Glomerular endothelial cell (primary cell): ENCODE measurements at places on chromosomes 7 and 10. TPM values are rescaled to one million over a fixed set of nuclear protein-coding genes. Genes with fewer than 3 reads are reported as not detected.
A peak's percentile ranks its signal among the peaks of the same experiment; 100 is the strongest.

DNA sequence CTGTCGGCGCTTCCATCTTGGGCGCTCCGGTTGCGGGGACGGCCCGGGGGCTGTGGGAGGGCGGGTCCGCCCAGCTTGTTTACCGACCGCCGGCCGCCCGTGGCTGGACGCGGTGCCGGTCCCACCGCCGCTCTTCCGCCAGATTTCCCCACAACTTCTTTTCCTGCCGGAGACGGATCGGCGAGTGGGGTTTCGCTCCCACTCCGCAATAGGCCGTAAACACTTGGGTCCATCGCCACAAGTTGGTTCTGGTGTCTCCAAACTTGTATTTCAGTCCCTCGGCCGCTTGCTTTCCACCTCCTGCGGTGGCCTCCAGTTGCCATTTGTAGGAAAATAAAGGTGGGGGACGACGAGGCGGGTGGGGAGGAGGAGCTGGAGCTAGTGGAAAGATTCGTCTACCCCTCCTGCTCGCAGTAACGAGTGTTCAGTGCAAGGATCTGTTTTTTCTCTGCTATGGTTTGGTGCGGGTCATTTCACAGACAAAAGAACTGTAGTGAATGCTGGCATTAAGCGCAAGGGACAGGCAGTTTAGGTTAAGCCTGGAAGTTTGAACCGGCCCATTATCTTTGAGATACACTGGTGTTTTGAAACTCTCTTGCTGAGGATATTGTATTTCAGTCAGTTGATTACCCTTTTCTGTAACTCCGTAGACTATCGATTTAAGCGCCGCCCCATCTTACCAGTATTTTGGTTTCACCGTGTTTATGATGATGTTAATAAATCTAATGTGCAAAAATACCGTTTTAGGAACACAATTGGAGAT, 24.3 kb upstream of the ZRANB1 start:
- DNase-seq, result peak; percentile 10

SH2D4B gene
- total RNA-seq, result 0.23 TPM in 1 of 2 replicates, not detected in the other

GRCh38 chr7:1944619-1945210, 274.6 kb downstream of the ELFN1 start:
- no peak for DNase-seq

EPO gene
- not detected in 2 replicates for total RNA-seq

- peak; percentile 16 for DNase-seq
Measured at GRCh38 chr10:3777981-3778691, 6.9 kb downstream of the KLF6 start.

DNA sequence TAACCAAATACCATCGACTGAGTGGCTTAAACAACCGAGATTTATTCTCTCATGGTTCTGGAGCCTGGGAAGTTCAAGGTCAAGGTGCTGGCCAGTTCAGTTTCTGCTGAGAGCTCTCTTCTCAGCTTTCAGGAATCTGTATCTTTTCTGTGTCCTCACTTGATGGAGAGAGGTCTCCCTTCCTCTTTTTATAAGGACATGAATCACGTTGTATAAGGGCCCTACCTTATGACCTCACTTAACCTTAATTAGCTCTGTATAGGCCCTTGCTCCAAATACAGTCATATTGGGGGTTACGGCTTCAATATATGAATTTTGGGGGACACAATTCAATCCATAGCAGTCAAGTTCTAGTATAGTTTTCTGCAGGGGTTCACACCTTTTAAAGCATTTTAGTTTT, 135.2 kb upstream of the ADO start:
- no peak for DNase-seq

DNA sequence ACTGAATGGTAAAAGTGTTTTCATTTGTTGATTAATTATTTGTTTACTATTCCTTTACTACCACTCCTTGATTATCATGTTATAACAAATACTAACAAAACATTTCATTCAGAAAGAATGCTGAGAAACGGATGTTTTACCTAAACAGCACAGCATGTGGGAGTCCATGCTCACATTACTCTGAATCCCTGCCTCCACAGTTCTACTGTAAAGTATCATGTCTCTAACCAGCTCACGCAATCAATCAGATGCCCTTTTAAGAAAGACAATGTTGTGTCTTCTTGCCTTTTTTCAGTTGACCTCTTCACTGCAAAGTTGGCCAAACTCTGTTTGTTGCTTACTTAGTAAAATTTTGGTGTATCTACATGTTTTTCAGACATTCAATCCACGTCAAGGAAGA, 232.5 kb upstream of the MDFIC start:
- DNase-seq, result no peak

DNA sequence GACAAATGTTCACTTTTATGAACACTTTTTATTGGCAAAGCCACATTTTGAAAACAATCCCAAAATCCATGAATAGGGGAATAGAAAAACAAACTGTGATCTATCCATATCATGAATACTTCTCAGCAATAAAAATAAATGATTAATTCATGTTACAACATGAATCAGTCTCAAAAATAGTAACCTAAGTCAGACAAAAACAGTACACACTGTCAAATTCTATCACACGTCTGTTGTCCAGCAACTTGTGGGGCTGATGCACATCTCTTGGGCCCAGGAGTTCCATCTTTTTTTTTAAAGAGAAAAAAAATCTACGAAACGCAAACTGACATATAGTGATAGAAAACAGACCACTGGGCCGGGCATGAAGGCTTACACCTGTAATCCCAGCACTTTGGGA, 71.0 kb downstream of the LARP4B start:
- DNase-seq, result no peak

- DNase-seq, result no peak
Measured at GRCh38 chr7:1716263-1717094, 46.4 kb downstream of the ELFN1 start.

MRPL43 gene
- total RNA-seq, result 80.9 and 85.6 TPM in 2 replicates

DNA sequence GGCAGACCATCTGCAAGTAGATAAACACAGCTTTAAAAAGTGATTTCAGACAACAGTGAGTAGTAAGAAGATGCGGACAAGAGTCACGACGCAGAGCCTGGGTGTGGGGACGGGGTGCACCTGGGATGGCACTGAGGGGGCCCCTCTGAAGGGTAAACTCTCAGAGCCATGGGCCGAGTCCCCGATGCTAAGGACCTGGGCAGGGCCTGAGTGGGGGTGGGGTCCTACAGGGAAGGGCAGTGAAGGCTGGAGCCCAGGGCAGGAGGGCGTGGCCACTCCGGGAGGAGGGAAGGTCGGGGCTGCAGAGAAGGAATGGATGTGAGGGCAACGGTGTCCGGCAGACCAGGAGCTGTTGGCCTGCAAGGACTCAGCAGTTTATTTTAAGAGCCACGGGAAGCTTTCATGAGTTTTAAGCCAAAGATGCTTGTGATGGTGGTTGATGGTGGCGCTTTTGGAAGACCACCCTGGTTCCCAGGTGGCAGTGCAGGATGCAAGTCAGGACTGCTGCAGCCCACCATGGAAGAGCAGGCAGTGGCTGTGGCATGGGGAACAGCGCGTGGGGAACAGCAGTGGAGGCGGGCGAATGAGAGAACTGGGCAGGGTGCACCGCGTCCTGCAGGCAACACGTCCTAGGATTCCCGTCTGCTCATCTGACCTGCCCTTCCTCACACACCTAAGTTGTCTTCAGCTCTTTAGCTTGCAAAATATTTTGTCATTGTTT, 296.8 kb downstream of the DNAJB6 start:
- DNase-seq, result no peak

- DNase-seq, result no peak
Measured at GRCh38 chr7:93142127-93142526, 6.1 kb downstream of the SAMD9L start.

LBX1 gene
- total RNA-seq, result not detected in 2 replicates

DNA sequence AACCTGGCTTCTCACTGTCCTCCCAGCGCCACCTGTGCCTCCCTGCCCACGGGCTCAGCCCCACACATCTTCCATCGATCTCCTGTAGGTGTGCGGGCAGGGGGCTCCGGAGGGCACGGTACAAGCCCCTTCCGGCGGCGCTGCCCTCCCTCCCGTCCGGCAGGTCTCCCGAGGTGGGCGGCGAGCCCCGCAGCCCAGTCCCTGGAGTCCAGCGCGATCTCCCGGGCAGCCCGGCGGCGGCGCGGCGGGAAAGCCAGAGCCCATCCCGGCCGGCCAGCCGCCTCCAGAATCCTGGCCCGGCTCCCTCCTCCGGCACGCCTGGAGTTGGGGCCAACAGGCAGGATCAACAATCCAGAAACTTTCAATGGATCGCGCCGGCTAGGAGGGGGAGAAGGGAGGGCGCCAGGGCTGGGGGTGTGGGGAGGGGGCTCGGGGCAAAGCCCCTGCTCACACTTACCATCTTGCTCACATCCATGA, 100.1 kb downstream of the HIP1 start:
- DNase-seq, result no peak

- no peak for DNase-seq
Measured at GRCh38 chr7:108293149-108293612, 163.0 kb upstream of the LAMB4 start.

- no peak for DNase-seq
Measured at GRCh38 chr10:47088656-47089354, 177.6 kb downstream of the PTPN20 start.
